ENCODE measurements at places on chromosomes 5 and 9.

DNA sequence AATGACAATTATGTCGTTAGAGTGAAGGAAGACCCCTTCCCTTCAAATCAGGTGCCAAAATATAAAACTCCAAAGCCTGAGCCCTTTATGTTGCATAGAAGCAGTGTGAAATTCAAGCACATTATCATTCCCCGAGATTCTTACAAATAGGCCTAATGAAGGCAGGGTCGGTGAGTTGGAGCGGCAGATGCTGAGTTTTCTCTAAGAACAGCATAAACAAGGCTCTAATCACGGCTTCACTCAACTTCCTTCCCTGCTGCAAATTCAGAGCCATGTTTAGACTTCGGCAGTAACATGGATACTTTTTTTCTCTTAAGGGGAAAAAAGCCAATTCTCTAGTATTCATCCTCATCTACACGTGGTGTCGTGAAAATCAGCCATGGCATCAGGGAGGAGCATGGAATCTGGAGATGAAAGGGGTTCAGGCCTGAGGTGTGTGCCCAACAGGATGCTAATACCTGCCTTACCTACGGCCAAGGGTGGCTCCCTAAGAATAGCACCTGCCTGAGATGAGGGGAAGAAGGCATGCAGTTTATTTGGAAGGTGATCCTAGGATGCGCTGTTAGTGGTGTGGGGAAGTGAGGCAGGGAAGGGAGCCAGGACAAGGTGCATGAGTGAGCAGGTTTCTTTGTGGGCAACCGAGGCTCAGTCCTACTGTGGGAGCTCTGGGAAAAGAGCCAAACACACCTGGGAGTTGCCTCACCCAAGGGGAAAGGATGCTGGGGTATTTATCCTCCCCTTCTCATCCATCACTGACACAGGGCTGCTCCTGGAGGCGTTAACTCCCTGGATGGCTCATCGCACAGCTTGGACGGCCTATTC lies 146.8 kb upstream of the TBC1D2 start:
- no peak for DNase-seq

DNA sequence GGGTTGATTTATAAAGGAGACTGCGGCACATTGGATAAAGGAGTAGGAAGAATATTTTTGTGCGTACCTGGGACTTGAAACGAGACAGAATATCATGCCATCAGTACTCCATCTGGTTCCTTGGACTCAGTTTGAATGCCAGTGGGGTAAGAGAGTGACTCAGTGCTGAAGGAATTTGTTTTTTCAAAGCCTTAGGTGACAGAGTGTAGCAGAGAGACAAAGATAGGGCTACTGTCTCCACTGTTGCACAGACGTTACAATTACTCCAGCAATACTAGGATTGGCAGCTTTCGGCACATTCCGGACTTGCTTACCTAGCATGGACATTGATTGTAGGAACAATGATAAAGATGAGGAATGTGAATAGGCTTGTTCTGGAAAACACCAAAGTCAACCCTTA lies 250.7 kb downstream of the KCTD16 start:
- no peak for DNase-seq

DNA sequence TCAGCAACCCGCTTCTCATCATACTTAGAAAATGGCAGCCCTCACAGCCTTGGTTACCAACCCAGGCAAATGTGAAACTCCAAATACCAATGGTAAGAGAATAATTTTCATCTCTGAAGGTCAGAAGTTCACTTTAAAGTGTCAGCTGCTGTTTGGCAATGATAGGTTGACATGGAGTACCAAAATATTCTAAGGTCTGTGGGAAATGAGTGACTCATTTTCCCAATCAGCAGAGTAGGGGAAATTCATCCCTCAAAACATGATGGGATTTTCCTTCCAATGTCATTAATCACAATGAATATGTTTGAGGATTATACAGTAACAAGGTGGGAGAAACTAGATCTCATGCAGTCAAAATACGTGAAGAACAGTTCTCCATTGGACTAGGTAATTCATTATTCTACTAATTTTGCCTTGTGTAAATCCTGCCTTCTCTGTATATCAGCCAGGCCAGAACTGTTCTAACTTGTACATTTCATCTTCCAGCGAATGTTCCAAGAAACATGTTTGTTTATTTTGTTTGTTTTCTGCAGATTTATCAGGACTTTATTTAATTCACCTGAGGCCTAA lies 53.1 kb upstream of the ERBIN start:
- no peak for DNase-seq

GRCh38 chr5:59795141-59795540 lies 98.4 kb downstream of the PDE4D start:
- no peak for DNase-seq

GRCh38 chr5:124007675-124008398 lies 495.9 kb downstream of the CSNK1G3 start:
- DNase-seq: no peak
